ENCODE measurements at places on chromosomes 3 and 15.

DNA sequence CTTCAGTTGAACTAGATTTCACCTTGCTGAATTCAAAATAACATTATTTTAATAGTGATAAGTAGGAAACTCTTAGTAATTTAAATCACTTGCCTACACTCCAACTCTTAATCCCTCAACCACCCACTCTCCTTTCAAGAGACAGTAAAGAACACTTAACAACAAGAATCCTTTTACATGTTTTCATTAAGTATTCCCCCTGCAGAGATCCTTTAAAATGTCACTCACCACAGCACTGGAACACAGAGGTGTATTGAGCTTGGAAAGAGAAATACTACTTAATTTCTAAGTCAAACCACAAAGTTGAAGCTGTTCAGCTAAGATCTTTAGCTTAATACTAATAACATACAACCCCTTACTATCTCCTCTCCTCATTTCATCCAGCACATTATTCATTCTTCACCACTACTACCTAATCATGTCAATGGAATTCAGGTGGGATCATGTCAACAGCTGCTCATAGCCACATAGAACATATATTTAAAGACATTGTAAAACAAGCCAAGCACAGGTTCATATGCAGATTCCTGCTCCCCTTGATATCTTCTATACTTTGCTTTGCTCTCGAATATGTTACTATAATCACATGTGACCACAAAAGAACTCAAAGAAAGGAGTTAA lies 40.5 kb downstream of the IMPG2 start:
- DNase-seq, result no peak

DNA sequence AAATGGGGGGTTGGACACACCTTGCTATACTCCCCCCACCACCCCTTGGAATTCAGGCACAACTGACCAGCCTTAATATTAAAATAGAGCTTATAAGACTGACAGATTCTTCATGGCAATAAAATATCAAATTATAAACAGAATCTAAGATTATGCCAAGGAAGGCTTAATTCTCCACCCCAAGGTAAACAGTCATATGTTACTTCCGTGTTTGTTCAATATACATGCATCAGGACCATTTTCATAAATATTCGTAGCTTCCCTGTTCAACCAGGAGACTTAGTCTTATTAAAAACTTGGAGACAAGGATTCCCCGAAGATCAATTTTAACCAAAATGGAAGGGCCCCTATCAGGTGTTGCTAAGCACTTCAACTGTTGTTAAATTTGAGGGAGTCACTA lies 13.3 kb upstream of the EHHADH start:
- no peak for DNase-seq

DNA sequence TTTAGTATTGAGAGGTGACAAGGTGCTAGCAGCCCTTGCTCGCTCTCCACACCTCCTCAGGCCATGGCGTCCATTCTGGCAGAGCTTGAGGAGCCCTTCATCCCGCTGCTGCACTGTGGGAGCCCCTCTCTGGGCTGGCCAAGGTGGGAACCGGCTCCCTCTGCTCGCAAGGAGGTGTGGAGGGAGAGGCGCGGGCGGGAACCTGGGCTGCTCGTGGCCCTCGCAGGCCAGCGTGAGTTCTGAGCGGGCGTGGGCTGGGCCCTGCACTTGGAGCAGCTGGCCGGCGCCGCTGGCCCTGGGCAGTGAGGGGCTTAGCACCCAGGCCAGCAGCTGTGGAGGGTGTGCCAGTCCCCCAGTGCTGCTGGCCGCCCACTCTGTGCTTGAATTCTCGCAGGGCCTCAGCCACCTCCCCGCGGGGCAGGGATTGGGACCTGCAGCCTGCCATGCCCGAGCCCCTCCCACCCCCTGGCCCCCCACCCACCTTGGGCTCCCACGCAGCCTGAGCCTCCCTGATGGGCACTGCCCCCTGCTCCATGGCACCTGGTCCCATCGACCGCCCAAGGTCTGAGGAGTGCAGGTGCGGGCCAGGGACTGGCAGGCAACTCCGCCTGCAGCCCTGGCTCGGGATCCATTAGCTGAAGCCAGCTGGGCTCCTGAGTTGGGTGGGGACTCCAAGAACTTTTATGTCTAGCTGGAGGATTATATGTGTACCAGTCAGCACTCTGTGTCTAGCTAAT lies 785.2 kb downstream of the DIPK2A start:
- DNase-seq, result no peak

GRCh38 chr15:41205315-41205714 lies 25.2 kb downstream of the EXD1 start:
- DNase-seq, result no peak

DNA sequence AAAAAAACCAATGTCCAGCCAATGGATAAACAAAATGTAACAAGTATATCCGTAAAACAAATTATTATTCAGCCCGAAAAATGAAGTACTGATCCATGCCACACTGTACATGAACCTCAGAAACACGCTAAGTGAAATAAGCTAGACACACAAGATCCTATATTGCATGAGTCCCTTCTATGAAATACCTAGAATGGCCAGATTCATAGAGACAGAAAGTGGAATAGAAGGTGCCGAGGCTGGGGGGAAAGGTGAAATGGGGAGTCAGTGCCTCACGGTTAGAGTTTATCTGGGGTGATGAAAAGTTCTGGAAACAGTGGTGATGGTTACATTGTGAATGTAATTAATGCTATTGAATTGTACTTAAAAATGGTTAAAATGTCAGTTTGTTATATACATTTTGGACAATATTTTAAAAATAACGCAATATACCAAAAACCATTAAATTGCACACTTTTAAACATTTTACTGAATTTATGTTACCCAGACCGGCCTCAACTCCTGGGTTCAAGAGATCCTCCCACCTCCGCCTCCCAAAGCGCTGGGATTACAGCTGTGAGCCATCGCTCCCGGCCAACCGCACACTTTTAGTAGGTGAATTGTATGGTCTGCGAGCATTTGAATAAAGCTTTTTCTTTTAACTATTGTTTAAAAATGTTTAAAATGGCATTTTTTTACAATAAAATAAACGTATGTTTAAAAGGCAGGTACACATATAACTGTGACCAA lies 2.1 kb downstream of the RNF168 start:
- DNase-seq, result no peak

DNA sequence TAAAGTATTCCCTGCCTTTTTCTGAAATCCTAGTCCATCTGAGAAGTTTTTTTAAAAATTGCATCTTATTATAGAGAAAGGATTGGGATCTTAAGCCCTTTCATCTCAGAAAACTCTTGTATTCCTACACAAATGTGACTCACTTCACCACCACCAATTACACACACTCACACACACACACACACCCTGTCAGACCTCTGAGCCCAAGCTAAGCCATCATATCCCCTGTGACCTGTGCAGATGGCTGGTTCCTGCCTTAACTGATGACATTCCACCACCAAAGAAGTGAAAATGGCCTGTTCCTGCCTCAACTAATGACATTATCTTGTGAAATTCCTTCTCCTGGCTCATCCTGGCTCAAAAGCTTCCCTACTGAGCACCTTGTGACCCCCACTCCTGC lies 1181.9 kb downstream of the ROBO2 start:
- DNase-seq, result no peak

GRCh38 chr3:42519568-42519962 lies 17.1 kb downstream of the VIPR1 start:
- DNase-seq, result no peak

- no peak for DNase-seq
These were observed 1.8 kb upstream of the CSPG5 start for GRCh38 chr3:47580481-47580880.

GRCh38 chr3:185825639-185826481 lies 1.0 kb upstream of the IGF2BP2 start:
- DNase-seq, result no peak

GRCh38 chr15:50390554-50391264 lies 33.5 kb upstream of the USP8 start:
- no peak for DNase-seq

GRCh38 chr3:8840556-8840955 lies 71.1 kb upstream of the OXTR start:
- no peak for DNase-seq

DNA sequence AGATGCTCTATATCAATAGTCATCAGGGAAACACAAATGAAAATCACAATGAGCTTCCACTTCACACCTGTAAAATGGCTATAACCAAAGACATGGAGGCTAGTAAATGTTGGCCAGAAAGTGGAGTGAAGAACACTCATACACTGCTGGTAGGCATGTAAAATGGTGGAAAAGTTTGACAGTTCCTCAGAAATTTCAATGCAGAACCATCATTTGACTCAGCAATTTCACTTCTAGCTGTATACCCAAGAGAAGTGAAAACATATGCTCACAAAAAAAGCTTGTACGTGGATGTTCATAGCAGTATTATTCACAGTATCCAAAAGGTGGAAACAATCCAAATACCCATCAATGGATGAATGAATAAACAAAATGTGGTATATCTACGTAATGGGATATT lies 19.2 kb upstream of the TOP2B start:
- DNase-seq, result no peak

DNA sequence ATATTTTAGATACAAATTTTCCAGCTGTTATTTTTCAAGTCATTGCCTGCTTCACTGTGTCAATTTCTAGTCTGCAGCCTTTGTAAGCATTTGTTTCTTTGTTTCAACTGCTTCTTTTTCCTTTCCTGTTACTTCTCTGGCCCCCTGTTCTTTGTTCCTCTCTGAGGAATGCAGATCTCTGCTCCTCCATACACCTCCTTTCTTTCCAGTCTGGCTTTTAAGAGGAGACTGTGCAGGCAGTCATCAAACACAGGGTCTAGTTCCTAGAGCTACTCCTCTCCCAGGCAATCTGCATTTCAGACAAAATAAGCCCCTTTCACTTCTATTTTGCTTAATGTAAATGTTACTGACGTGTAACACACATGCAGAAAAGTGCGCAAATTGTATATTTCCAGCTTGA lies 502.9 kb downstream of the PDCD6IP start:
- no peak for DNase-seq

DNA sequence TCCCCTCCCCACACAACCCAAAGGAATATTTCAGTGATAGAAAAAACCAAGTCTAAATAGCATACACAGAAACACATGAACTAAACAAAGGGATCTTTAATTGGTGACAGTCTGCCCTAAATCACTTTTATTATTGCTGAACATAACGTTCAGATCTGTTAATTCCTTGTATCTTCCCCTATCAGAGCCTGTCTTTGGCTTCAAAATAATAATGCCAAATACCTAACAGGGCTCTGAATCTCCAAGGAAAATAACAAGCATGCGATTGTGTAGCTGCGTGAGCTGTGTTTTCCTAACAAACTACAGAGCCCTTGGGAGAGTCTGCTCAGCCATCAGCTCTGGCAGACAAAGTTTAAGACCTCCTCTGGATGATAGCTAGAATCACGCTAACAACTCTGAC lies 1010.1 kb downstream of the ROBO1 start:
- DNase-seq, result no peak

- no peak for DNase-seq
These were observed 82.8 kb upstream of the CDV3 start for GRCh38 chr3:133490468-133491351.

DNA sequence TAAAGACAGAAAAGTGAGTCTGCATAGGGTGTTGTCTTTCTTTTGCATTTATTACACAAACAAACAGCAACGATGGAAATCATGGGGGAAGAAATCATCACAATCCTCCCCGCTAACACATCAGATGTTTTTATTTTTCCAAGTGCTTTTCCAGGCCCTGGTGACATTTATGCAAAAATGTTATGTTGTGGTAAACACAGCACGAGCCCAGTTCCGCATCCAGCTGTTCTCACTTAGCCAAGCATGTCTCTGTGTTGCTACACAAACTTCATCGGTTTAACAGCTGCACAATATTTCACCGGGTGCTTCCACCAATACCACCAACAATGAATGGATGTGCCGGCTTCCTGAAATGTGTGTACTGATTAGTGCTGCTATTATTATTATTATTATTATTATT lies 53.7 kb upstream of the ABHD17C start:
- no peak for DNase-seq

- no peak for DNase-seq
These were observed 129.1 kb upstream of the ANKRD28 start for GRCh38 chr3:15926871-15927270.

DNA sequence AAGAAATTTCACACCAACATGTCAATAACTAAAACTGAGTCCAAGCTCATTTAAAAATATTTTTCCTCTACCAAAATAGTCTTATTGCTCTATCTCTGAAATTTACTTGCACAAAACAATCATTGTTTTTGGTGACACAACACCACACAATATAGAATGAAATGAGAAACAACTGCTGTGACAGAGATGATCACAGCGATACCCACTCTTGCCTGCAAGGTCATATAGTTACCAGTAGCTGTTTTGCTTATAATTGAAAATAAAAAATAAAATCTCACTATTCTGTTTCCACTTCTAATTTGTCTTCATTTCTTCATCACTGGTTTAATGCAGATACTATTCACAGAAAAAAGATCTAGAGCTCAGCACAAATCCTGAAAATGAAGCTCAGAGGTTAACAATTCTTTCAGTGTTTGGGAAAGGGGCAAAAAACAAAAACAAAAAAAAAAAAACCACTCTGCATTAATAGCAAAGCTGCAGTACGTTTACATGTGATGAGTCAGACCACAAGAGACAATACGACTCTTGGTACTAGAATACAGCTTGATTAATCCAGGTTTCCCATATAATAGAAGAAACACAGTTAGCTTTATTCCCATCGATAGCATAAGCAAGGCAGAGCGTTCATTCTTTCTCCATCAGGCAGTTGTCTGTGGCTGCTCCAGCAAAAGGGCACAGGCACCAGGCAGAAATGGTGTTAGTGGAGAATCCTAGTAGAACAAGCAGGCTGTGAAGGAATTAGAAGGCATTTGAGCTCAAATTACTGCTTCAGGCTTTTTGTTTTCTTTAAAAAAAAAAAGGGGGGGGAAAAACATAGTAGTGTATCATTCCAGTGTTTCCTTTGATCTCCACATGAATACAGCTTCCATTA lies 773 bp downstream of the ANKRD28 start:
- DNase-seq, result no peak

DNA sequence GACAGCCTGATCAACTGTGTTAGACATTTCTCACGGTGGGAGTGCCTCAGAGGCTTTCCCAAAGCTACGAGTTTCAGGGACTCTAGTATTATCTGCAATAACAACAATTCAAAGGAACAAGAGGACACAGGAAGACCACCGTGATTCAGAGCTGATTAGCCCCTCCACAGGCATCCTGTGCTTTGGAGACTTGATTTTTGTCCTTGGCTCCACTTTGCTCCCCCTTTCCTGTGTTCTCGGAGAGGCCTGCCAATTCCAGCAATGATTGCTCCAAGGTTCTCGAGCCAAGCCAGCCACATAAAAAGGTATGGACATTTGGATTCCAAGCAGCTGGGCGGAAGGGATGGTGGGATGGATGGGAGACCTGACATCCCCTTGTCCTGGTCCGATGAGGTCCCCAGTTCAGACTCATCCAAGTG lies 14.3 kb downstream of the EHD4 start:
- DNase-seq, result no peak
